ENCODE measurements at places on chromosomes 5 and 9.

GRCh38 chr9:32741706-32742105 is 41.6 kb upstream of the TMEM215 start:
- DNase-seq = no peak

DNA sequence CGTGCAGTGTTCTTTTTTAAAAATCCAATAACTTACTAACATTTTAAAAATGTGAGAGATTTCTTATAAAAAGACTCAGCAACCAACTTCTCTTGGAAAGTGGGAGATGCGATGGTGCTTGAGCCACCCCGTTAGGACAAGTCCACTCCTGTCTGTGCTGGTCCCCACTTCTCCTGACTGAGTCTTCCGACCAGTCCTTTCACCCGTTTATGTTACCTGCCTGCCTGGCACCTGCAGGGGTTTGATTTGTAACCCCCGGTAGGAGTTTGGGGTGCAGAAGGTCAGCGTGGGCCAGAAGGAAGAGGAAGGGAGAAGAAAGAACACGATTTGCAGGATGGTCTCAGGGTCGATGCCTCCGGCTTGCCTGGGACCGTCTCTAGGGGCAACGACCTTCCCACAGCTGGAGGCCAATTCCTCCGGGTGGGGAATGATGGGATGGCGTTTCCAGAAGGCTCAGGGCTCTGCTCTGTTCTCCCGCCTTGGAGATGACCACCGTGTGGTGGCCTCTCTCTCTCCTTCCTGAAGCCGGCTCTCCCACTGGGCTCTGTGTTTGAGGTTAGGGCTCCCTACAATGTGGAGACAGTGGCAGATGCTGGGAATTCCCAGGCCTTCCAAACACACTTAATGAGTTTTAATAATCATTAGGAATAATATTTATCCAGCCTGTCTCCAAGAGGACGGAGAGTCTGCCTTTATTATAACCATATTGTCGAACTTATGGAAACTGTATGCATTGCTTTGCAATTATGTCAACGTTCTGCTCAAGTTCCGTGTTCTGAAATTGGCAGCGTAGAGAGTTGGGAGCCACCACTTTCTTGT is 14.8 kb downstream of the COL27A1 start:
- no peak for DNase-seq

DNA sequence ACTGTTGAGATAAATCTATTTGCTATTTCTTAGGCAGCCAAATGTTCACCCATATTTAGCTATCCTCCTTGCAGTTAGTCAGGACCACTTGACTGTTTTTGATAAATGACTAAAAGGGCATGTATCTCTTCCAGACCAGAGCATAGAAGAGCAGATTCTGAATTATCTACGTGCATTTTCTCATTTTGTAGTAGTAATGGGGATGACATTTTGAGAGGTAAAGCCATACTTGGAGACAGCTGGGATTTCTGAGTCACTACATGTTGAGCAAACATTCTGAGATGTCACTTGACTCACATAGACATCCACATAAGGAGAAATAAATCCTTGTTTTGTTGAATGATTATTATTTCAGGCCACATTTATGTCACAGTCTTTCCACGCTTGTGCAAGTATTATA is 297.6 kb downstream of the CDH10 start:
- DNase-seq = no peak

GRCh38 chr5:10474521-10475075 is 32.9 kb downstream of the ROPN1L start:
- DNase-seq = no peak

DNA sequence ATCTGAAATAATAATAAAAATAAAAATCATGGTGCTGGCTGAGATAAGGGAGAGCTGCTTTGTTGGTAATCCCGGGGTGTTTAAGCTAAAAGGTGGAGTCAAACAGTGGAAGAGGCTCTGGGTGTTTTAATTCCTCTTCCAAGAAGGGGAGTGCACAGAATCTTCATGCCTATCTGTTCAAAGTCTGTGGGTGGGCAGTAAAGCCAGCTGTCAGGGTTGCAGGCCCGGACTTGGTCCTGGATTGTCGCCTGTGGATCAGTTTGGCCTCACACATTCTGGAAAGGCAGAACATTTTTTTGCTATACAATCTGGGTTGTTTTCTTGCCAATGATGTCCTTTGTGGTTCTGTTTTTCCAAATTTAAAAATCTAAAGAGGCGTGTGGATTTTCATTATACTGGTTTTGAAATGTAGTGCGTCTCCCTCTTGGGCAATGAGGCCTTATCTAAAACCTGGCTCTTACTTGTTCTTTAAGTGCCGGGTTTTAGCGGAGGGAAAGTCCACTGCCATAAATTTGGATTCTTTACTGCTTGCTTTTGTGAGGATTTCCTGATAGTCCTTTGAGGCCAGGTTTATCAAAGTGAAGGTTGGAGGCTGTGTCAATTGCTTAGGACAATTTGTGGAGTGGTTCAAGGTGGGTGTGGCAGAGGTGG is 5.8 kb downstream of the ANKDD1B start:
- DNase-seq = no peak

DNA sequence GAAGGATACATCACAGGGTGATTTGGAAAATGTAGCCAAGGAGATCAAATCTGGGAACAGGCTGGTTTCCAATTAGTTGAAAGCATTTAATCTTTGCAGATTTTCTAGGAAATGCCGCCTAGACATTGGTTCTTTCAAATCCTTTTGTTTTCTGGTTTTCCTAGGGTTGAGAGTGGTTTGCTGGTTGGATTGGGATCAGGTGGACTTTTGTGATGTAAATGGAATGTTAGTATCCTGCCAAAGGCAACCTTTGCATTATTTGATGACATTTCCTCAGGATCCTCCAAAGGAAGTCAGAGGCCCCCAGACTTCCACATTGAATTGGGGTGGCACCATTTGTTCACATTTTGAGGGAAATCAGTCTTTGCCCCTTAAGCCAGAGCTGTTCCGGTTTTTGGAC is 245.5 kb upstream of the RPS23 start:
- DNase-seq = no peak
